ENCODE measurements at places on chromosomes 11 and 22.

- H3K4me3 ChIP-seq, result no peak overlapping the region
- H3K36me3 ChIP-seq, result no peaks in the 10 kb centered on the region
- DNase-seq, result no peak
- peaks cover 47% of the 10 kb centered on the region for H3K4me1 ChIP-seq
- H3K27ac ChIP-seq, result peak overlapping the region; percentile 26
These were observed 15.1 kb downstream of the SCGB1A1 start for GRCh38 chr11:62433904-62434276.

DNA sequence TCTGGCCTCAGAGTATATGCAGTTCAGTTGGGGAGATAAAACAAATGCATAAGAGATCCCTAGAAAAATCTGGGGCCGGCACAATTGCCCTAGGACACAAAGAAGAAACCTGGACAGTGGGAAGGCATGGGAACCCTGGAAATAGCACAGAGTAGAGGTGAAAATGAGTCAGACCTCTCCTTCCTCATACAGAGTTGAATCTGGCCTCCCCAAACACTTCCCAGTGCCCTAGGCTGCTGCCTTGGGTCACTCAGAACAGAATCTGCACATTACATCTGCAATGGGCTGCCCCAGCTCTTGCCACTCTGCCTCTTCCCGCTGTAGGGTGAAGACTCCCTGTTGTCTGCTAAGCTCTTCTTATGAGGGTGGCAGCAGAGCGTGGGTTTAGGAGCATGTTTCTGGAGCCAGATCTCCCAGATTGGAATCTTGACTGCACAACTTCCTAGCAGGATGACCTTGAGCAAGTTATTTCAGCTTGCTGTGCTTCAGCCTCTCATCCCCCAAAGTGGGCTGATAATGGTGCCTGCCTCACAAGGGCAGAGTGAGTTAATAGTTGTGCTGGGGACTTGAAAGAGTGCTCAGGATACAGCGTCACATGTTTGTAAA is 47.1 kb upstream of the NECTIN1 start:
- H3K4me3 ChIP-seq, result no peak overlapping the region
- peaks cover 29% of the 10 kb centered on the region for H3K27me3 ChIP-seq
- no peak overlapping the region for H3K27ac ChIP-seq
- H3K4me1 ChIP-seq, result peaks cover 10% of the 10 kb centered on the region

DNA sequence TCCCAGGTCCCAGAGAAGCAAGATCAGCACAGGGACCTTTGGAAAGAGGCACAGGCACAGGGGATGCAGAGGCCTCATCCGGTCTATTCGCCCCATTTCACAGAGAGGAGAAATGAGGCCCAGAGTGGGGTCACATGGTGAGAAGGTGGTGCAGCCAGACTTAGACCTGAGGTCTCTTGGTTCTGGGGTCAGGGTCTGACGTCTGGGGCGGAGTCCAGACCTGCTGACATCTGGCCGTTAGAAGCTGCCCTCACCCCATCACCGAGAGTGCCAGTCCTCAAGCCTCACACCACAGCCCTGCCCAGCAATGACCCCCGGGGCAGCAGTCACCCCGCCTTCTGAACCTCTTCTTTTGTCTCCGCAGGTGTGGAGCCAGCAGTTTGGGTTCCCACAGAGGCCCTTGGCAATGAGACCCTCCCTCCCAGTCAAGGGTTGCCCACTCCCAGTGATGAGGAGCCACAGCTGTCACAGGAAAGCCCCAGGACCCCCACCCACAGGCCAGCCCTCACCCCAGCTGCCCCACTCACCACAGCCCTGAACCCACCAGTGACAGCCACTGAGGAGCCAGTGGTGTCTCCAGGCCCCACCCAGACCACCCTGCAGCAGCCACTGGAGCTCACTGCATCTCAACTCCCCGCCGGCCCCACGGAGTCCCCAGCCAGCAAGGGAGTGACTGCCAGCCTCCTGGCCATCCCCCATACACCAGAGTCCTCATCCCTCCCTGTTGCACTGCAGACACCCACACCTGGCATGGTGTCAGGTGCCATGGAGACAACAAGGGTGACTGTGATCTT is 62.4 kb downstream of the OTOG start:
- no peaks in the 10 kb centered on the region for H3K4me1 ChIP-seq
- DNase-seq, result no peak
- H3K4me3 ChIP-seq, result no peak overlapping the region
- H3K27me3 ChIP-seq, result peaks cover 58% of the 10 kb centered on the region
- H3K27ac ChIP-seq, result no peak overlapping the region
- no peaks in the 10 kb centered on the region for H3K36me3 ChIP-seq

- DNase-seq, result no peak
- H3K27me3 ChIP-seq, result no peaks in the 10 kb centered on the region
- peak overlapping the region; percentile 75 for H3K27ac ChIP-seq
- H3K4me1 ChIP-seq, result peaks cover 33% of the 10 kb centered on the region
- H3K36me3 ChIP-seq, result no peaks in the 10 kb centered on the region
These were observed 17.4 kb downstream of the LRRC32 start for GRCh38 chr11:76653012-76653673.

- peak within 1 kb of the TSS; percentile 76 for H3K4me3 ChIP-seq
- peaks cover 8% of the 10 kb centered on the region for H3K36me3 ChIP-seq
- H3K4me1 ChIP-seq, result peaks cover 18% of the 10 kb centered on the region
- no peaks in the 10 kb centered on the region for H3K27me3 ChIP-seq
- peak within 1 kb of the TSS; percentile 96 for H3K27ac ChIP-seq
These were observed at the start of gene ZNF70 for GRCh38 chr22:23750714-23751440. Gene ZNF70, minus strand, starts transcription at chr22:23751112. Its CDS starts 5,972 bp downstream, at chr22:23745140.

DNA sequence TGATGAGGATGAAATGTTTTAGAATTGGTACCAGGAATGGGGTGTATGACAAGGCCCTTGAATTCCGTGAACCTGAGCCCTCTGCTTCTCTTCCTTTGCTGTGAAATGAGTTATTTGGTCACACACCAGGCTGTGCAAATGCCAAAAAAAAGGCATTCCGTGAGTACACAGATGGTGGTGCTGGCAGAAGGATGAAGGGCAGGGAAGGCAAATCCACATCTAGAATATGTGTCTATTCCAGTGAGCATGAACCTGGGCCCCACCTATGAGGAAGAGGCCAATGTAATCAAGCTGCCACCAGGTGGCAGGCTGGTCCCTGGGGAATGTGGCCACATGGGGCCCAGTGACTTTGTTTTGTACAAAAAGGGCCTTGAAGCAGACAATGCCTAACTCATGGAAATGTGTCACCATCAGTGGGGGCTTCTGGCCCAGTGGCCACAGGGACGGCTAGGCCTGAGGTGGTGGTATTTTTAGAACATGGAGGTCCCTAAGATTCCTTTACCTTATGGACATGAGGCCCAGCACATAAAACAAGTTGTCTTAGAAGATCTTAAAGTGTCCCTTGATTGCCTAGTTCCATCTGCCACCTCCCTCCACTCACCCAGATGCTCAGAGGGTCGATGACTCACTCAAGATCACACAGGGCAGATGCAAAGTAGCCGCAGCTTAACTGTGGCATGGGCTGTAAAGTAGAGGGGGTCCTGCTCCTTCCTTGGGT is 3.9 kb upstream of the RNF215 start:
- H3K4me1 ChIP-seq, result peaks cover 12% of the 10 kb centered on the region
- no peak overlapping the region for H3K4me3 ChIP-seq
- H3K27ac ChIP-seq, result no peak overlapping the region
- no peak for DNase-seq
- H3K27me3 ChIP-seq, result peaks cover 7% of the 10 kb centered on the region

- DNase-seq, result no peak
- peaks cover 14% of the 10 kb centered on the region for H3K36me3 ChIP-seq
- no peak overlapping the region for H3K27ac ChIP-seq
- peaks cover 7% of the 10 kb centered on the region for H3K4me1 ChIP-seq
- no peak overlapping the region for H3K4me3 ChIP-seq
- H3K27me3 ChIP-seq, result peaks cover 10% of the 10 kb centered on the region
These were observed 4.5 kb upstream of the MAPK8IP1 start for GRCh38 chr11:45880772-45881570.

DNA sequence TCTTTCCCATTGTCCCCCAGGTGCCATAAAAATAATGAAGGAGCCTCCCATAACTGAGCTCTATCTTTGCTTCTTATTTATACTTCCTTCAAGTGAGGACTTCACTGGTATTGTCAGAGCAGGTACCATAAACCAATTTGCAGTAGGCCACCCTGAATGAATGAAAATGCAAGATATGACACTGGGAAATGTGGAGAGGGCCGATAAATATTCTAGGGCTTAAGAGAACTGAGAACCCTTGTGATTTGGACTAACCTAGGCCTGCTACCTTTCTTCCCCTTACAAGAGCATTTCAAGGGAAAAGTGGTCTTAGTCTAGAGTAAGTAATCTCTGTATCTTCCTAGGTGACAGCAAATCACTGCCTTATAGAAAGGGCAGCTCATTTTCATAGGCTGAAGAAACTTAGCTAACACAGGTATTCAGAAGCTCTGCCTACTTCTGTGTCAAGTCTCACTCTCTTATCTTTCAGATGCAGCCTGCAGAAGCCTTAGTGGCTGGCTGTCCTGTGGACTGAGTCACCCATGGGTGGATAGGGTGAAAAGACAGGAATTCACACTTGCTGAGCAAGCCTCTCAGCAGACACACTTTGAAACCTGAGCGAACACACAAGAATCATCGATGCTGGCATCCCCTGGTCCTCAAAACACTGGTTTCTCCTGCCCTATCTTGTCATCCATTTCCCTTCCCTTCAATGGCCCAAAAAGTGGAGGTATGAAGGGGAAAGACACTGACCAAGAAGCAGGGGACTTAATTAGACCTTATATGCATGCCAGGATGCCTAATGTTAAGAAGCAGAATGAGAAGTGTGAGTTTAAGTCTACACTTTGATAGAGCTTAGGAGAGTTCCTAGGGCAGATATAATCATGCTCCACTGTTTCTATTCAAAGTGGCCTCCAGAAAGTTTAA is 15.2 kb downstream of the NRIP3 start:
- no peak overlapping the region for H3K27ac ChIP-seq
- DNase-seq, result no peak
- H3K4me1 ChIP-seq, result no peaks in the 10 kb centered on the region
- no peaks in the 10 kb centered on the region for H3K36me3 ChIP-seq

- no peak overlapping the region for H3K27ac ChIP-seq
- no peak overlapping the region for H3K4me3 ChIP-seq
- no peak for DNase-seq
- no peaks in the 10 kb centered on the region for H3K27me3 ChIP-seq
- H3K4me1 ChIP-seq, result no peaks in the 10 kb centered on the region
- H3K36me3 ChIP-seq, result no peaks in the 10 kb centered on the region
These were observed 536.0 kb downstream of the TMEM135 start for GRCh38 chr11:87573708-87574107.

GRCh38 chr11:67584205-67584880 is 731 bp downstream of the GSTP1 start:
- peak; percentile 62 for DNase-seq
- H3K27me3 ChIP-seq, result peaks cover 5% of the 10 kb centered on the region
- peaks cover 52% of the 10 kb centered on the region for H3K4me1 ChIP-seq
- peak overlapping the region; percentile 85 for H3K4me3 ChIP-seq
- H3K36me3 ChIP-seq, result peaks cover 30% of the 10 kb centered on the region

GRCh38 chr11:44261800-44262591 is 47.9 kb downstream of the ALX4 start:
- H3K4me1 ChIP-seq, result peaks cover 4% of the 10 kb centered on the region
- H3K4me3 ChIP-seq, result no peak overlapping the region
- H3K27me3 ChIP-seq, result no peaks in the 10 kb centered on the region

DNA sequence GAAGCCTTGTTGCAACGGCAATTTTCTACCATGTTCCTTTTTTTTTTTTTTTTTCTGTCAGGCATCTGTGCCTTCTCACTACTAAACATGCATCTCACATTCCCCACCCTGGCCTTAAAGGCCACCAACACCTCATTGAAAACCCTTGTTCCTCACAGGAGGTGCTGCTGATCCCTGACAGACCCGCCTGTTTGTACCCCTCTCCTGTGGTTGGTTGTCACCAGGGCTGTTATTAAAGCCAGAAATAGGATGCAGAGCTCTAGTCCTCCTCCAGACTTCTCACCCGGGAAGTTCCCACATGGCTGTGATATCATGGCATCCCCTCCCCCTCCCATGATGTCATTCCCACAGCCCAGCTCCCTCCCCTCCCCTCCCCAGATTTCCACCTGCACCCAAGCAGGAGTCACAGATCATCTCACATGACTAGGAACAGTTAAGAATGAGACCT is 302.8 kb upstream of the NCAM1 start:
- H3K4me3 ChIP-seq, result no peak overlapping the region
- no peaks in the 10 kb centered on the region for H3K36me3 ChIP-seq
- H3K4me1 ChIP-seq, result peaks cover 13% of the 10 kb centered on the region
- H3K27ac ChIP-seq, result no peak overlapping the region
- DNase-seq, result no peak
